ENCODE measurements at places on chromosomes 5 and 9. TPM values are rescaled to one million over a fixed set of nuclear protein-coding genes. Genes with fewer than 3 reads are reported as not detected.

Gene FBXO38
- total RNA-seq = 32.8 TPM

Gene STKLD1
- total RNA-seq = 0.27 TPM

Gene FAM221B
- total RNA-seq = not detected

Gene TRIM36
- 0.19 TPM for total RNA-seq

Gene IFNA21
- not detected for total RNA-seq

Gene ELAVL2
- total RNA-seq = not detected

Gene CER1
- total RNA-seq = not detected

Gene MYMK
- total RNA-seq = not detected

Gene ROPN1L
- not detected for total RNA-seq

Gene HSD17B3
- total RNA-seq = 0.78 TPM

Gene COL5A1
- 18.7 TPM for total RNA-seq

Gene FRMD3
- 98.9 TPM for total RNA-seq

Gene ANKRD18A
- 2.9 TPM for total RNA-seq

Gene SEC16A
- total RNA-seq = 22.3 TPM

Gene ALDH7A1
- total RNA-seq = 35.5 TPM

Gene LCN9
- total RNA-seq = not detected

Gene LCN15
- total RNA-seq = 0.46 TPM

Gene FIBCD1
- 0.57 TPM for total RNA-seq

Gene ARL14EPL
- total RNA-seq = not detected

Gene AIF1L
- total RNA-seq = 22.2 TPM

Gene C9
- not detected for total RNA-seq

Gene FAM78A
- 62.9 TPM for total RNA-seq

Gene PRLR
- 0.38 TPM for total RNA-seq

Gene GGTA1
- 27.9 TPM for total RNA-seq

Gene LRRC14B
- 74.9 TPM for total RNA-seq

Gene SLC36A2
- 0.60 TPM for total RNA-seq

Gene TRPM6
- 0.27 TPM for total RNA-seq

Gene PCDHGC5
- 2.4 TPM for total RNA-seq

Gene TAF11L10
- not detected for total RNA-seq

Gene LMNB1
- total RNA-seq = 3.7 TPM

Gene SHOC1
- total RNA-seq = not detected

Gene GFI1B
- total RNA-seq = 0.43 TPM

Gene SPRY4
- total RNA-seq = 9.7 TPM

Gene GZMA
- total RNA-seq = 1.7 TPM

Gene TMC1
- not detected for total RNA-seq

Gene RNF20
- total RNA-seq = 48.3 TPM

Gene FRRS1L
- total RNA-seq = 1.8 TPM

Gene NTNG2
- total RNA-seq = 1.4 TPM

Gene SPATA31D4
- not detected for total RNA-seq

Gene CCDC183
- total RNA-seq = 1.6 TPM

Gene CDH6
- 3.3 TPM for total RNA-seq

Gene MRPL36
- 62.3 TPM for total RNA-seq

Gene CD274
- 12.0 TPM for total RNA-seq

Gene CDX1
- not detected for total RNA-seq

Gene ZBTB26
- total RNA-seq = 4.6 TPM

Gene PHF24
- total RNA-seq = 0.22 TPM

Gene TRIM23
- 18.1 TPM for total RNA-seq

Gene PLCXD3
- 76.6 TPM for total RNA-seq

Gene MUSK
- total RNA-seq = 1.0 TPM

Gene MARVELD2
- 1.5 TPM for total RNA-seq

Gene LCN2
- total RNA-seq = not detected

Gene NRARP
- total RNA-seq = 4.7 TPM

Gene PCDHA1
- total RNA-seq = not detected

Gene CTNND2
- 1.7 TPM for total RNA-seq

Gene ZCCHC10
- 18.4 TPM for total RNA-seq

Gene C5orf63
- 11.4 TPM for total RNA-seq

Gene TRIO
- total RNA-seq = 56.9 TPM

Gene FCN1
- 5.7 TPM for total RNA-seq

Gene FBP2
- total RNA-seq = 0.54 TPM

Data from Right ventricle myocardium inferior (tissue), 1 donor.